ENCODE measurements at places on chromosomes 11 and 22. TPM values are rescaled to one million over a fixed set of nuclear protein-coding genes. Genes with fewer than 3 reads are reported as not detected.

TUB gene
- total RNA-seq = 23.7 TPM

DNA sequence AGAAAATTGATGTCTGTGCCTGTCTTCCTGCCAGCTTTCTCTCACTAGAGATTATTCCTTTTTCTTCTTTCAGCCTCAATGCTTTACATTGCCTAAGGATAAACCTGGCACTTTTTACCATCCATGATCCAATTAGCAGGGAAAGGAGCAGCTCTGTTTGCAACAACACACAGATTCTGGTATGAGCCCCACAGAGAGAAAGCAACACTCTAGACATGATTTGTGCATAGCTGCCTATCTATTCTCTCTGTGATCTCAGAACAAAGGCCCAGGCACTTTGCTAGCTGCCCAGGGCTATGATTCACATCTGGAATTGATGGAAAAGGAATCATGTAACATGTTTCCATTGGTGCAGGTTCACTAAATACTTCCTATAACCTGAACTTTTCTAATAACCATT lies 685.0 kb downstream of the ETS1 start:
- no peaks in the 10 kb centered on the region for H3K27me3 ChIP-seq
- peaks cover 11% of the 10 kb centered on the region for H3K4me1 ChIP-seq
- H3K36me3 ChIP-seq = peaks cover 4% of the 10 kb centered on the region
- no peak for DNase-seq

DNA sequence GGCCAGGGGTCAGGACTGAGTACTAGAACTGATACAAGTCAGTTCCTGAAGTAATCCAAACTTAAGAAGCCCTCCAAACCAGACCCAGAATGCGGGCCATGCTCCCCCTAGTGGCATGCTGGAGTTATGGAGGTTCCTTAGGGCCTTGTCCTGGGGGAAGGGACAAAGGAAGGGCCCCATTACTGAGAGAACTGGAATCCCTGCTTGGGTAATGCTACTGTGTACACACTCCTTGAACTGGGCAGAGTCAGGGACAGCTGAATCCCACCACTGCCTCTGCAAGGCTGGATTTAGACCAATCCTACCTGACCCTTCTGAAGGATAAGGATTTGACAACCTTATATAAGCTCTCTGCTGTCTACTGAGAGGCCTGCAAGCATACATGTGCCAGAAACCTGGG lies 97.3 kb upstream of the AKIP1 start:
- peak; percentile 75 for DNase-seq
- peaks cover 46% of the 10 kb centered on the region for H3K4me1 ChIP-seq
- peak overlapping the region; percentile 14 for H3K4me3 ChIP-seq
- no peaks in the 10 kb centered on the region for H3K27me3 ChIP-seq
- H3K27ac ChIP-seq = no peak overlapping the region

- DNase-seq = no peak
- peak overlapping the region; percentile 87 for H3K27ac ChIP-seq
- H3K4me1 ChIP-seq = peaks cover 37% of the 10 kb centered on the region
- peaks cover 8% of the 10 kb centered on the region for H3K27me3 ChIP-seq
These were observed 740 bp upstream of the TRMT2A start for GRCh38 chr22:20117633-20118299.

GRCh38 chr22:38230916-38231315 lies 29.1 kb downstream of the MAFF start:
- no peak for DNase-seq
- peaks cover 11% of the 10 kb centered on the region for H3K4me1 ChIP-seq
- peaks cover 13% of the 10 kb centered on the region for H3K36me3 ChIP-seq
- H3K4me3 ChIP-seq = no peak overlapping the region
- no peaks in the 10 kb centered on the region for H3K27me3 ChIP-seq
- H3K27ac ChIP-seq = no peak overlapping the region

GLYATL1 gene
- 2.7 TPM for total RNA-seq

DNA sequence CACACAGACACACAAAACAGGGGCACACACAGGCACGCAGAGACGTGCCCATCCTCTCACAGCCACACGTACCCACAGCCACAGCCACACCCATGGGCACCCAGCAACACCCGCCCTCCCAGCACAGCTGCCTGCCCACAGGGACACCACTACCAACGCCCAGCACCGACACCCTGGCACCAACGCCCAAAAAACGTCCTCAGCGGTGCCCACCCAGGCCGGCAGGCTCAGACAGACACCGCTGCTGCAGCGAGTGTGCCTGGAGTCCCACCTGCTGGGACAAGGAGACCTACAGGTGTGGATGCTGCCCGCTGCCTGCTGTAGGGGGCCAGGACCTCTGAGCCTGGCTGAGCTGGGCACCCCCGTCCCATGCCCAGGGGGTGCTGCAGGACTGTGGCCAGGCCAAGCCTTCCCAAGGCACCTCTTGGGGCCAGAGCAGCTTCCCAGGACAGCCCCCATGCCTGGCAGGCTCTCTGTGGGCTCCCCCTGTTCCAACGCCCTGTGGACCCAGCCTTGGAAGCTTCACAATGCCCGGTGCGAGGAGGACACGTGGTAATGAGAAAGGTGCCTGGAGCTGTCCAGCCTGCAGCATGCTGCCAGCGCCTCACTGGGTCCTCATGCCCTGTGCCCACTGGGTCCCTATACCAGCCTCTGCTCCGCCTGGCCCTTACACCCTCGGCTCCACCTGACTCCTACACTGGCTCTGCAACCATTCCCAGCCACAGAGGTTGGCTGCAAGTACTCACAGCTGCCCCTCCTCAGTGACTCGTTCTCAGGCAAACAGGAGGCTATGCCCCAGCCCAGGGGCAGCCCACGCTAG lies 45.8 kb upstream of the TH start:
- H3K27ac ChIP-seq = no peak overlapping the region
- no peak for DNase-seq
- no peaks in the 10 kb centered on the region for H3K36me3 ChIP-seq
- H3K4me3 ChIP-seq = no peak overlapping the region

DNA sequence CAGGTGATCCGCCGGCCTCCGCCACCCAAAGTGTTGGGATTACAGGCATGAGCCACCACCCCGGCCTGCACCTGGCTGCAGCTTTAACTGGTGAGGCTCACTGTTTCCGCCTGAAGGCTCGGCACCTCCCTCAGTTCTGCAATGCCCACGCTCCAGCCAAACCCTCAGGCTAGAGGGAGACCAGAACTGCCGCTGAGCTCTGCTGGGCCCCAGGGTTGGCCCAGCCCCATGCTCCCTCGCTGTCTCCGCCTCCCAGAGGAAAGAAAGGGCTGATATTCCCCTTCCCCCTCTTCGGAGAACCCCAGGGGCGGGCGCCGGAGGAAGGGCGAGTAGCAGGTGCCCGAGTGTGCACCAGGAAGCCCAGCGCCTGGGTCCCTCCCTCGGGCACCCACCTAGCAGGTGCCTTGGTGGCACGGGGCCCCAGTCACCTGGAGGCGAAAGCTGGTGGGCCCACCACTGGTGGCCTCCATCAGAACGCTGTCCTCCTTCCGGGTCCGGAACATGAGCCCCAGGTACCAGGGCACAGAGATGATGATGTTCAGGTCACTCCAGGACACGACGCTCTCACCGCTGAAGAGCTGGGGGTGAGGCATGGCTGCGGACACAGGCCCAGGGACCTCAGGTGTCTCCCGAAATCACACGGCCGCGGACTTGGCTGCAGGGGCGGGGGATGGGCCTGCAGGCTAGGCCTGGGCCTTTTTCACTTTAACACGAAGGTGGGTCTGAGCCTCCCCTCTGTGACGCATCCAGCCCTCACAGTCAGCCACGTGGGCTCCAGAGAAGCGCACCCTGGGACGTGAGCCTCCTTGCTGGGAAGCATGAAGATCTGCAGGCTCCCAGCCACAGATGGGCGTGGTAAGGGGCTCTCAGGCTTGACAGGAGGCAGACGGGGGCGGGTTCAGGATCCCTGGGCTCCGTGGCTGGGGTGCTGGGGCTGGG lies 73.3 kb downstream of the TRMU start:
- H3K27ac ChIP-seq = peak overlapping the region; percentile 57
- no peak overlapping the region for H3K4me3 ChIP-seq
- no peaks in the 10 kb centered on the region for H3K4me1 ChIP-seq
- DNase-seq = no peak
- no peaks in the 10 kb centered on the region for H3K36me3 ChIP-seq

EI24 gene
- 121 TPM for total RNA-seq

- no peak overlapping the region for H3K27ac ChIP-seq
- no peak for DNase-seq
These were observed 49.8 kb upstream of the ANO1 start for GRCh38 chr11:70028147-70028855.

Data from neural crest cell (in vitro differentiated cells).